ENCODE measurements at places on chromosomes 3 and 15.

GRCh38 chr3:132469326-132469725 lies 52.0 kb downstream of the DNAJC13 start:
- no peak for DNase-seq

DNA sequence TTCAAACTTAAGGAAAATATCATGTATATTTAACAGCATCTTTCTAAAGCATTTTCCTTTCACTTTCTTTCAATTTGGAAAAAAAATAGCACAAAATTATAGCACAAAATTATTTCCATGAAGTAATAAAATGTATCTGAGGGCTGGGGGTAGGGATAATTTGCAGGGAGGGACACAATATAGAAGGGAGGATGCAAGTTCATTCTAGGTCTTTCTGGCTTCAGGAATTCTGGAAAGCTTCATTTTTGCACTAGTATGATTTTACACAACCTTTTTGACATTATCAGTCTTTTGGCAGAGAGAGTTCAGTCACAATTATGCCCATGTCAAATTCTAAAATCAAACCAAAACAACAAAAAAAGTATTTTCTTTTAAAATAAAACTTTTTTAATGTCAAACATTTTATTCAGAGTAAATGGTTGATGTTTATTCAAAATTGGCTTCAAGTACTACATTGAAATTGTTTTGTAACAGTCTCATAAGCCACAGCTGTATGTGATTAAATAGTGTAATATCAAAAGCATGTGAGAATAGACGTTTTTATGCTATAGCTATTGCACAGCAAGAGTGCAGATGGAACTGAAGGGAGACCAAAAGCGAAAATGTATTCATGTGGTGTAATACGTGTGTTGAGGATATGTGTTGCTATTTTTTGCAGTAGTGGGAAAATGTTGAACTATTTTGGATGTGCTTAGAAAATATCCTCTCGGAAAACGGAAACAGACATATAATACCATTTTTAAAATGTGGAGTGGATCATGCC lies 5.8 kb downstream of the RBMS3 start:
- DNase-seq, result no peak

DNA sequence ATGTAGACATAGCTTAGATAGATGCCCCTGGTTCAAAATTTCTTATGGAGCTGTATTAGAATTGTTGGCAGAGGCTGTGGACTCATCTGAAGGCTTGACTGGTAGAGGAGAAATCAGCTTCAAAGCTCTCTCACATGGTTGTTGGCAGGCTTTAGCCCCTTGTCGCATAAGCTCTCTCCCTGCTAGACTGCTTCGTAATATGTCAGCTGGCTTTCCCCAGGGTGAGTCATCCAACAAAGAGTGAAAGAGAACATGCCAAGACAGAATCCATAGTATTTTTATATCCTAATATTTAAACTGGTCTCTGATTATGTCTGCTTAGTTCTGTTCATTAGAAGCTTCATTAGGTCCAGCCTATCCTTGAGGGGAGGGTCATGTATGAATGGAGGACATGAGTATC lies 427.4 kb upstream of the NAALADL2 start:
- no peak for DNase-seq

- DNase-seq, result no peak
These were observed 1110.1 kb downstream of the TBL1XR1 start for GRCh38 chr3:176087066-176087697.

DNA sequence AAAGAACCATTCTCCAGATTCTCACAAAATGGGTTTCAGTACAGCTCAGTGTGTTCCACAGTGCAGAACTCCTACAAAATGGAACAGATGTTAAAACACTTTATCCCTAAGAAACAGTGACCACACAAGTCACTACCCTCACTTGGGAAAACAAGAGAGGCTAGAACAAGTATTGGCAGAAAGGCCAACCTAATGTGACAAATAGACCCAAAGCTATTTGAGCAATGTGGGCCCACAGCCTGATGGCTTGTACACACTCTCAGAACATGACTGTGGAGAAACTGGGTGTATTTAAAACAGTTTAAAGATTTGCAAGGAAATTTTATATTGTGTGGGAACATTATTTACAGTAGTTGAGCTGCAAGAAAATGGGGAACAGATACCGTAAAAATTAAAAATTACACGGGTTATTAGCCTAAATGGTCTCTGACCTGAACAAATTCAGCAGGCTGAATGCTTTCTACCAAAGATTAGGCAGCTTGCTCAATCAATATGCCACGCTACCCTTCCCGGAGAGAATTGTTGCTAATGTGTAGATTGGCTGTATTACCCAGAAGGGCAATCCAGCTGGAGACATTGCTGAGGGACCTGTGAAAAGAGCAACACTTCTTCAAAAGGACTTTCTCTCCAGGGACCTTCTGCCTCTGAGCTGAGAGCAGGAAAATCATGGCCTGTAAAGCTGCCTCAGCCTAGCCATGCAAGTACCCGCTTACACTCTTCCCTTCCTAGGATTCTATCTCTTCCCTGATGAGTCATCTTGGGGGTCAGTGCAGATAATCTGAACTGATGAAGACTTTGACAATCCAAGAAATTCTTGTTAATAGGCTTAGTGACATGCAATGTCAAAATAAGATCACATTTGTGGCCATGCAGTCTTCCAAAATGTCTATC lies 97.1 kb downstream of the STRIT1 start:
- DNase-seq, result no peak

GRCh38 chr3:169391672-169392071 lies 271.8 kb downstream of the MECOM start:
- no peak for DNase-seq

DNA sequence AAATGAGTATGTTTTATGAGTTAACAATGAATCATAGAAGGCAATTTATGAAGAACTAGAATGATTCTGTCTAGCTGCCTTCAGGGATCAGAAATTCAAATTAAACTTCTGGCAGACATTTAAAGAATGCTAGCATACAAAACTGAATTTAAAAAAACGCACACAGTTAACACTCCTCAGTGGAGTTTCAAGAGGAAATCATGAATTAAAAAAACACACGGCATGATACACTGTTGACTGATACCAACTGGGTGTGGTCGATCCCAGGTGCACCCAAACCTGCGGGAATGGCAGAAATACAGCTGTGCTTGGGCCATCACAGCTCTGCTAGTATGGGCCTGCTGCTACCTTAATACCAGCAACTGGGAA lies 526.0 kb downstream of the FOXP1 start:
- no peak for DNase-seq

- no peak for DNase-seq
These were observed 73.7 kb upstream of the SLCO2A1 start for GRCh38 chr3:134103470-134103869.

GRCh38 chr3:177742273-177742672 lies 545.0 kb upstream of the TBL1XR1 start:
- DNase-seq, result no peak

DNA sequence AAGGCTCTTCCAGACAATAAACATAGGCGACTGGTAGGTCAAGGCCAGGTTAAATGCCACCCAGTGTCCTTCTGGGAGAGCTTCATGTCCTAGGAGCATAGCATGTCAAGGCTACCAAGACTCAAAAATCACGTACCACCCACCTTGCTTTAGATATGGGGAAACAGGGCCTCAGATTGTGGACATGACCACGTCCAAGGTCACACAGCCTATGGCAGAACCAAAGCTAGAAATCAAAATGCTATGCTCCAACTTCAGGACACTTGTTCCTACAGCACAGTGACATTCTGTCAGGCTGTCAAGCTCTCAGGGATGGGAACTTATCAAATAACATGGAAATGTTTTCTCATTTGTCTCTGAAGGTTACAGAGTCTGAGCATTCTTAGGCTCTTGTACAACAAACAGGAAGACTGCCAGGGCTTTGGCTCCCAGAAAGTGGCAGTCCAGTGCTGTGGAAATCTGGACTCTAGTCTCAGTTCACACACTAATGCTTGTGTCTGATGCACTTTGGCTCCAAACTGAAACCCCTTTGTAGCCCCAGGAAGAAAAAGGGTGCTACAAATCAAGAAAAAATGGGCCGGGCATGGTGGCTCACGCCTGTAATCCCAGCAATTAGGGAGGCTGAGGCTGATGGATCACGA lies 170.4 kb upstream of the LPP start:
- no peak for DNase-seq

- no peak for DNase-seq
These were observed 229.7 kb upstream of the EIF1B start for GRCh38 chr3:40079847-40080240.

DNA sequence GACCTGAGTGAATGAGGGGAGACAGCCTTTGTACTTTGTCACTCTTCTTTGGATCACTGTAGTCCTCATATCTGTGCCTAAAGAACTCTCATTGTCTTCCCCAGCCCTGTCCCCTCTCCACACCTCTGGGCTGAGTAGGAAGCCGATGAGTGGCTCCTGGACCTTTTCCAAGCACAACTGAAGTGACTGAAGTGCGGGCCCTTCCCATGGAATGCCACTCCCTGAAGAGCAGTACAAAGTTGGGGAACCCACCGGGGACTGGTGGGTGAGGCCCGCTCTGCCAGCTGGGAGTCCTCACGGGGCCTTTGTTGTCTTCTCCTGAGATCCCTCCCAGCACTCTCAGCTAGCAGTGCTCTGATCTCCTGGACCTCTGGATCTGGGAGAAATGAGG lies 90.1 kb downstream of the AAGAB start:
- no peak for DNase-seq

- DNase-seq, result no peak
These were observed 44.6 kb downstream of the SH3BP5 start for GRCh38 chr3:15287565-15288330.

DNA sequence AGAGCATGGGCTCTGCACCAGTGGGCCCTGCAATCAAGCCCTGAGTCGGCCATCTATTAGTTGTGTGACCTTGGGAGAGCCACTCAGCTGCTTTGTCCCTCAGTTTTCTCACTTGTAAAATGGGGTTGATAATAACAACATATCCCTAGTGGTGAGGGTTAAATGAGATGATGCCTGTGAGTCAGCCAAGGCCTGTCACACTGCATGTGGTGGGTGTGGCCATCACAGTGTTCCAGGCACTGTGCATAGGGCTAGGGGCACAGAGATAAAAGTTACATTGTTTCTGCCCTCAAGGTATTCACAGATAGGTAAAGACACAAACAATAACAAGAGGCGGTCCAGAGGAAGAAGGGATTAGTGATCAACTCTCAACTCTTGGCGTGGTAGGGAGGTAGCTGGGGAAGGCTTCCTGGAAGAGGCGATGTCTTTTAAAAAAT lies 19.5 kb downstream of the SMAD6 start:
- no peak for DNase-seq

- no peak for DNase-seq
These were observed 10.4 kb downstream of the SLITRK3 start for GRCh38 chr3:165185707-165186327.

DNA sequence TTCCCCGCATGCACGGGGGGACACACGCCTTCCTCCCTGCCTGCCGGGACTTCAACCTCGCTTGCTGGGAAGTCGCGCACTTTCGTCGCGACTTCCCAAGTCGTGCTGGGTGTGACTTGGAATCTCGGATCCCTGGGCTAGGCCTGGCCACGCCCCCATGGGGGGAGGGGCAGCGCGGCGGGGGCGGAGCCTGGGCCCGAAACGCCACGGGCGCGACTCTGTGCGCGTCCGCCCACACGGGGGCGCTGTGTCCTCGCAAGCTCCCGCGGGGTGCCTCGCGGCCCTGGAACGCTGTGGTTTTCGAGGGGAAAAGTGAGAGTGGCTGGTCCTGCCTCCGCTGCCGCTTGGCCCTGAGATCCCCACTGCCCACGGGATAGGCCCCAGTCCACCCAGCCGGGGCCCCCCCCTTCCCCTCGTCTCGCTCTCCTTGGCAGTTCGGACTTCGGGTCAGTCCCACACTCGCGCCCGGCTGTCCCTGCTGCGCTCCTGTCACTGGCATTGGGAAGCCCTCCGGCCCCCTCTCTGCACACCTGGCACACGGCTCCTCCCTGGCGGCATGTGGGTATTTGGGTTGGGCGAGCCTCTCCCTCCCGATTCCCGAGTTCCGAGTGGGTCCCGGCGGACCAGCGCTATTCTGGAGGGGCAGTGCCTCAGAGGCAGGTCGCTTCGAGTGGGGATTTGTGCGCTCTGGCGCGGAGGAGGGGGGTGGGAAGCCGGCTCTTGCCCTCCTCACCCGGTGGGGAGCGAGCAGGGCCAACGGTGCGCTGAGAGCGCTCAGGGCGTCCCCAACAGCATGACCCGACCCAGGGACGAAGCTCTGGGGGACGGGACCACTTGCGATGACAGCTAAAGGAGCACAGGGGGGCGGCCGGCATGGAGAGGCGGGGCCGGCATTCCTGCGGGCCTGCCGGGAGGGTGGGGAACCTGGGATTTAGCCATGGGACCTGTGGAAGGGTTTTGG lies 23.6 kb downstream of the SEC61A1 start:
- peak; percentile 69 for DNase-seq

- DNase-seq, result no peak
These were observed 14.5 kb upstream of the CCR1 start for GRCh38 chr3:46222435-46223161.

DNA sequence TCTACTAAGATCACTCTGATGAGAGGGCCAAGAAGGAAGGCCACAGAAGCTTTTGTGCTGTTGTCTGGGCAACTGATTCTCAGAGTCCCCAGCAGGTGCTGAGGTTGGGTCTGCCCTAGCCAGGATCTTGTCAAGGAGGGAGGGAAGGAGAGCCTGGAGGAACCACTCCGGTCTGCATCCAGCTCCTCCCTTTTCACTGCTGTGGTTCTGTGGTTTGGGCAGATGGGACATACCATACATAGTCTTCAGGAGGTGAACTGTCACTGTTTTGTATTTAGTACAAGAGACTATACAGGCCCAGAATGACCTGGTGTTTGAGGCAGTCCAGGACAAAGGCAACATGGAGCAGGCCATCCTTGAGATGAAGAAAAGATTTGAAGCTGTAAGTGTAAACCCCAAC lies 21.9 kb downstream of the C3orf62 start:
- DNase-seq, result no peak

GRCh38 chr3:125175295-125176078 lies 37.1 kb downstream of the SLC12A8 start:
- no peak for DNase-seq

- DNase-seq, result no peak
These were observed 57.6 kb downstream of the TAFA4 start for GRCh38 chr3:68874551-68875348.

DNA sequence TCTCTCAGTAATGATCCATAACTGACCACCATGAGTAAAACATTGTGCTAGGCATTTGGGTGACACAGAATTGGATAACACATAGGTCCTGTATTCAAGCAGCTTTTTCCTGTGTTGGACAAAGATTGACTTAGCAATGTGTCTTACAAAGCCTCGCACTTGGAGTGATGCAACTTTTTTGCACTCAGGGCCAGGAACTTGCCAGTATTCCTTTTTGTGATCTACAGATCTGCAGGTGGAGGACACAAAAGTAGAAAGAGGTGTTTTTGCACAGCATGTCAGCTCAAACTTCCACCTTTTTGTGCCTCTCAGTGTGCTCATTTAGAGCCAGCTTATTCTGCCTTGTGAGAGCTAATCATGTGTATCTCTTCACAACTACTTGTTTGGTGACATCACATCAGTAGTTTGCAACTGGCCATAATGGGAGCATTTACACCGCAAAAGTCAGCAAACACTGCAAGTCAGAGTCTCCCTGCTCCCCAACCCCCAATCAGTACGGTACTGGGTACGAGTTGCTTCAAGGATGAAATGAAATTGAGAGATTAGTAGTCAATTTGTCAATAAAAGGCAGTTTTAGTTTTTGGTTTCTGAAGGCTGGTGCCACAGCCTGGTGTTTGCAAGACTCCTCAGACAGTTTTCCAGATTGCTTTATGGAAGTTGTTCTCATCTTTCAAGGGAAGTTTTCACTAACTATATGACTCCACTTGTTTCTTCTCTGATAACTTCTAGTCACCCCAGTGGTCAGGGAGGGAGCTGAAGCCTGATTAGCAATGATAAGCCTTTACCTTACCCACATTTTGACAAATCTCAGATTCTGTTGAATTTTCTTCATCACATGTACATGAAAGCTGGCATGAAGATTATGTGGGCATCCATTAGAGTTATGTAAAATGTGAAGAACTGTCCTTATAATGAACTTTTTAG lies 149.1 kb downstream of the PDCD6IP start:
- DNase-seq, result no peak

Data from stimulated activated CD4-positive, alpha-beta T cell treated with anti-CD3 and anti-CD28 coated beads, Interleukin-1b, Interleukin-23, amount 100 ng/mL, for 1 hour (primary cell).